Stimulated activated CD4-positive, alpha-beta T cell treated with anti-CD3 and anti-CD28 coated beads, Interleukin-12 subunit alpha, Interleukin-12 subunit beta, amount 100 ng/mL, for 24 hours (primary cell): ENCODE measurements at places on chromosomes 7 and 10.

- no peak for DNase-seq
Observed at GRCh38 chr10:73965890-73966768, 31.8 kb upstream of the VCL start.

DNA sequence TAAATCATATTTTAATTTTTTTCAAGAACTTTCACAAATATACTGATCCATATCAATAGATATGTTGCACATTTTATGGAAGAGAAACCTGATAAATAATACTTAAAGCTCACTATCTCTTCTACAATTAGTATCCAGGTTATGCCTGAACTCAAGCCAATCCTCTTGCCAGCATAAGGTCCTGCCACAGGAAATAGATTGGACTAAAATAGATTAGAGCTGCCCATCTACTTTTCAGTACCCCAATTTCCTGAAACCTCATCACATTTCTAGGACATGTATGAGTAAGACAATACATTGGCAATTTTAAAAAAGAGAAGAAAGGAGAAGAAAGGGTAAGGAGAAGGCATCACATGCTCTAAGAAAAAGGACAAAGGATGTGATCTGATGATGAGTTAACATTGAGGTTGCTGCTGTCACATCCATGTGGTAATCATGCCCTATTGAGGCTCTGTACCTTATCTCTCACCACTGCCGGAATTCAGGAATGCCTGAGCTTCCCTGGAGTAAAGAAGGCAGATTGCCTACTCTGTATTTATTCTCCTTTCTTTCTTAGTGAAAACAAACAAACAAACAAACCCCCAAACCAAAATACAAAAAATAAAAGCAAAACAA lies 199.7 kb downstream of the ANK3 start:
- no peak for DNase-seq

- no peak for DNase-seq
Observed at GRCh38 chr7:146216396-146217041, 99.9 kb downstream of the CNTNAP2 start.

GRCh38 chr10:62049624-62050345 lies 148.3 kb downstream of the ARID5B start:
- DNase-seq: no peak

DNA sequence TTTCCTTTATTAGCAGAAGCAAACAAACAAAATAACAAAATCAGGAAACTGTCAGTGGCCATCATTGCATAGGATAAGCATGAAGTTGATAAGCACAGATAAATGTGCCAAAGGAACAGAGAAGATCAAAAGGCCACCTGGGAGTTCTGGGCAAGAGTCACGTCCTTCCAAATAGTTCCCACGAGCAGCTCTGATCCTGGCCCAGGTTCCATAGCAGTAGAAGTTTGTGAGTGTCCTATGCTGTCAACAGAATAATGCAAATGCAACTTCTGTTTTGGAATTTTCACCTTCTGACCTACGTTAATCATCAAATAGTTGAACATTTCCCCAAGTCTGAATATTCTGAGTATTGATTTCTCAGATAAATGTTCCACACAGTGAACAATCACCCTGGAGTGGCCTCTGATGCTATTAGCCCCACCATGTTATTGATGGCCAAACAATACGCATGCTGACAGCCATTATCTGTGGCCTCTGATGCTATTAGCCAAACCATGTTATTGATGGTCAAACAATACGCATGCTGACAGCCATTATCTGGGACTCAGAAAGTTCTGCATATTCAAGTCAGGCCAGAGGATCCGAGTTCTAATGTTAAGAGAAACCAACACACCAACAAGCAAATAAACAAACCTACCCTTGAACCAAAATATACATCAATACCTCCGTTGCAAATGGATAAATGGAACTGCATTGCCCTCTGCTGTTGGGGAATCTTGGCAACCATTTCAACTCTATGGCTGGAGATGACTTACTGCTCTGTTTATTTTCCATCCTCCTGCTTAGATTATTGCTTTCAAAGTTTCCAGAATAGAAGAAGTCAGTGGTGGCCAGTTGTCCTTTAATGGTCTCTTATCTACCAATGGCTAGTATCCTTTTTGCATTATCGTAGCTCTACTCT lies 63.3 kb downstream of the MRC1 start:
- DNase-seq: no peak

GRCh38 chr10:103080891-103081581 lies 112.0 kb downstream of the NT5C2 start:
- DNase-seq: no peak

- peak; percentile 30 for DNase-seq
Observed at GRCh38 chr10:103470761-103471653, 8.0 kb downstream of the CALHM3 start.

DNA sequence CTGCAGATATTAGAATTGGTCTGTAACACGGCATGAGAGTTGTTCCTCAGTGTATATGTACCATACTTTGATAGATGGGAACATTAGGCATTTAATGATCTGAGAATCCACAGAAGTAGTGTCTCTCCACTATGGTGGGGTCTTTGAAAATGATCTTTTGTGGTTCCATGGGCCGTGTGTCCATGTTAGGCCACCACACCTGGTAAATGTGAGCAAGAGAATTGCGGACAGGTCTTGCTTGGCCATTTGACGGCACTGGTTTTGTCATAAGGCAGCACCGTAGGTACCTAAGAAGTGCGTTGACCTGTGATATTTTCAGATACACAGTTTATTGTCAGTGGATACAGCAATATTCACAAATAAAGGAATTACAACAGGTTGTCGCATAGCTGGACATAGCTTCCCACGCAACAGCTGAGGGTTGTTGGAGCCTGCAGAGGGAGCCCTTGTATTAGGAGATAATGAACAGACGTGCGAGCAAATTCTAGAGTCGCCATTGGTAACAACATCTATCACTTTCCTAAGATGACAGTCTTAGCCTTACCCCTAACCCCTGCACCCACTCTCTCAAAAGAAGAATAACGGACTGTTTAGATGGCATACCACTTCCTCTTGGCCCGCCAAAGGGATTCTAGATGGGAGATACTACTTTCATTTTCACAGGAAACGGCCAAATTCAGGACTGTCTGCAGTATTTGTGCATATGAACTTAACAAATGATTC lies 111.4 kb downstream of the COL28A1 start:
- DNase-seq: no peak

DNA sequence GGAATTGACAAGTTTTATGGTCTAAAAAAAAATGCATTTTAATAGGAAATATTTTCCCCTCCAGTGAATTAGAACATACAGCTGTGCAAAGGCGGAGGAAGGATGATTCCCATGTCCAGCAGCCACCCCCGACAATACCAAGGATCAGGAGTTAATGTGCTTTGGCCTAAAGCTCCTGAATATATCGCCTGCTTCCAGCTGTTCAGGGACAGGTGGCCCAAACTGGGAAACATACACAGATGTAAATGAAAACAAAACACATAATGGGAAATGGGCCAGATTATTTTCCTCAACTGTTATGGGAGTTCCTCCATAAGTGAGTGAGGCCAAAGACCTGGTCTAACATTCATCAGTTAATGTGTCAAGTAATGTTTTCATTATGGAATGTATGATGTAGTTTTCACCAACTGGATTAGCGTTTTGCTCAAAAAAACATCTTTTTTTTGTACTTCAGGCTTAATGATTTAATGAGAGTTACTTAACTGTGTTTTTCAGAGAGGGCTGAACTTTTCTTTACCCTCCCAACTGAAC lies 55.1 kb upstream of the LAMB1 start:
- no peak for DNase-seq

DNA sequence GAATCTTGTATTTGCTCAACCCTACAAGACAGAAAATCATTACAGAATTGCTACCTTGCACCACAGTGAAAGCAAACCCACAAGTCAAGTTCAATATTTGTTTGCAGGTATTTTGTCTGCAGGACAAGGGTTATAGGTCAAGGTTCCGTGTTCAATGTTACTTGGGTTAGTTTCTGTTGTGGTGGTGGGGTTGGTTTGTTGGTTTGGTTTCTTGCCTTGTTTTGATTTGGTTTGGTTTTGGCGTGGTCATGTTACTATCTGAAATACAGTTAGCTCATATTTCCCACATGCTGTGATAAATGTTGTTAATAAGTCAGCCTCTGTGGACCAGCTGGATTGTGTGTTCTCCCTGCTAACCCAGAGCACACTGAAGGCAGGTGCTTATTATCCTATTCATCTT lies 75.6 kb upstream of the INSIG1 start:
- DNase-seq: no peak

DNA sequence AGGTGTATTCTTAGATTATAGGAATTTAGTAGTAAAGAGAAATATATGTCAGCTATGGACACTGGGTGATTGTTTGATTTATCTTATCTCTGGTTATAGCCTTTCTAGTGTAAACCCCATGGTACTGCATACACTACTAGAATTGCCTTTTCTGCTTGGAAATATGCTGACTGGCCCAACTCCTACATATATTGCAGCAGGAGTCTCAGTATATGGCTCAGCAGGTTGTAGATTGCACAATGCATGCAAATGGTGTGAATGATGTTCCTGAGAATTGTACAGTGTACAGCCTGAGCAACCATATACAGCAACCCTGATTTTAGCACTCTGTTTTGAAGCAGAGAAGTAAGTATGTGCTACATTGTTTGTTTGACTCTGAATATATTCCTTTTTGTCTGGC lies 153.4 kb upstream of the NPY start:
- no peak for DNase-seq

DNA sequence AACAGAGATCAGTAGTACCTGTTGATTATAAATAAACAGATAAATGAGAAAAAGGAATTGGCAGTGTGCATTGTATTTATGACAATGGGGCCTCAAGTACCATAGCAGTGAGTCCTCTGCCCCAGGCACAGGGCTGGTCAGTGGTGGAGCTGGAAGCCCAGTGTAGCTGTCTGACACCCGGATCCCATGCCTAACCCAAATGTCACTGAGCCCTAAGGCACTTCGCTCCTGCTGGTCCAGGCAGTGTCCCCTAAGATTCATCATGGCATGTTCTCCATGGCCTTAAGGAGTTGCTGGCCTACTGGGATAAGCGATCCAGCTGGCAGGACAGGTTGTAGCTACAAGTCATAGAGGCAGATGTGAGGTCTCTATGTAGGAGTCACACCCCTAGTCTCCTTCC lies 3.3 kb upstream of the ZNF736 start:
- no peak for DNase-seq

DNA sequence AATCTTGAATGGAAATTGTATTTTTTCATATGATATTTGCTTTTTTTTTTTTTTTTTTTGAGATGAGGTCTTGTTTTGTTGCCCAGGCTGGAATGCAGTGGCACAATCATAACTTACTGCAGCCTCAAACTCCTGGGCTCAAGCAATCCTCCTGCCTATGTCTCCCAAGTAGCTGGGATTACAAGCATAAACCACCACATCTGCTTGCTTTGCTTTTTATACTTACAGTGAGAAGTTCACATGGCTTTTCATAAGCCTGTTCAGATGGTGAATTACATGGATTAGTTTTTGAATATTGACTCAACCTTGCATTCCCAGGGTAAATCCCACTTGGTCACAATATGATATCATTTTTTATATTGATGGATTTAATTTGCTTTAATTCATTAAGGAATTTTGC lies 22.0 kb downstream of the LRRD1 start:
- DNase-seq: no peak

DNA sequence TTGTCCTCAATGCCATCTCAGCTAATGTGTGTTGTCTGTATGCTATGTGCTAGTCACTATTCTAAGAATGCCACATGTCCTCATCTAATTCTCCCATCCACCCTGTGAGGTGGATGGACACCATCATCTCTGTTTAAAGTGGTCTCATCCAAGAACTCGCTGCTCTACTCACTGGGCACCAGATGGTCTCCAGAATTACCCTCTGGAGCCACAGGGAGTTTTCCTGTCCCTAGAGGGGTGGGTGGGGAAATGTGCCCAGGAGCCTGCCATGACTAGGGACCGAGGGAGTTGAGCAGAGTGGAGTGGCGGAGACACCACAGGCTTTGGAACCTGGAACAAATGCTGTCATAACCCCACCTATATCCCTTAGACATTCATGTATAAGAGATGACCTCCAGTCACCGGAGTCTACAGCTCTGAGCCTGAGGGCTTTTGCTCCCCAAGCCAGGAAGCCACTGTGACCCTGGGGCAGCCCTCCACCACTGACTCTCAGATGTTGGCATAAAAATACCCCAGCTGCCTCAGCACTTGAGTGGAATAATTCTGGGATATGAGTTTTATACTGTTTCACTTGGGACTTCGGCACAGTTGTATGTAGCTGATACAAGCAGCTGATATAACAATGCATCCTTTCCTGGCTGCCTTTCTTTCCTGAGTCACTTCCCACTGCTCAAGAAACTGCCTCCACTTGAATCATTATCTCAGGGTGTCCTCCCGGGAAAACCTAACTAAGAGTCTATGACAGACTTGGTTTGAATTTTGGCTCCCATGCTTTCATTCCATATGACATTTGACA lies 61.5 kb upstream of the RAPGEF5 start:
- DNase-seq: no peak

DNA sequence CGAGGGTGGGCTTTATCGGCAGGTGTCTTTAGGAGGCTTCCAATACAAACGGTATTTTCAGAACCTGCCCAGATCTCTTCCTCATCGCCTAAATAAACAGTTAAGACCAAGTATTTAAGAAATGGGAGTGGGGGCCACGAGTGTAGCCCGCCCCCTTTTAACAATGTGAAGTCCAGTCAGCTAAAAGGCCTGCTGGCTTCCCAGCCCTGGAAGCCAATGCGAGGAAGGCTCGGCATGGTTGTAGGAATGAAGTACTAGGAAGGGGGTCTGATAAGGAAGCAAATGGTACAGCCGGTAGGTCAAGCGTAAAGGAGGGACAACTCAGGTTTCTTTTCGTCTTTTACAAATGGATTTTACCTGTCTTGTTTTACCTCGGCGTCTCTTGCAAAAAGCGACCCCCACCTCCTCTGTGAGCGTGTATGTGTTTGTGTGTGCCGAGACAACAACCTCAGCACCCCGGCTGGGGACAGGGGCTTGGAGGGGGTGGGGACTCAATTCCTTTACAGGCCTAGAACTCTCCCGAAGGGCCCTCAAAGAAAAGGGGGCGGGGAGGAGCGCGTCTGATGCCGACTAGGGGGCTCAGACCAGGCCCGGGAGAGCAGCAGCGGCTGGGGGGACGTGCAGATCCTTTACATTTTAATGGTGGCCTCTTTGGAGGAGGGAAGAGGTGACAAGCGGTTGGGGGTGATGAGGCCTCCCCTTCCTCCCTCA lies 147.6 kb downstream of the GPR85 start:
- DNase-seq: no peak
